ENCODE measurements at places on chromosomes 2 and 18.

GRCh38 chr18:58204776-58205442 is 160.9 kb downstream of the NEDD4L start:
- no peak for DNase-seq

DNA sequence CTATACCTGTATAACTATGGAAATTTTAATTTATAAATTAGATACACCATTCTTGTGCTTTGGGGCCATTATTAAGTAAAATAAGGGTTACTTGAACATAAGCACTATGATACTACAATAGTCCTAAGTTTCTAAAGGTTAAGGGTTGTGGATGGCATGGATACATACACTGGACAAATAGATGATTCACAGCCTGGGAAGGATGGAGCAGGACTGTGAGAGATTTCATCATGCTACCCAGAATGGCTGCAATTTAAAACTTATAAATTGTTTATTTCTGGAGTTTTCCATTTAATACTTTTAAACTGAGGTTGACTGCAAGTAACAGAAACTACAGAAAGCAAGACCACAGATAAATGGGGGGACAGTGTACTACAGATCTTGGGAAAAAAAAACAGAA is 295.8 kb upstream of the ZNF804A start:
- no peak for DNase-seq

- no peak for DNase-seq
Observed at GRCh38 chr2:237073552-237073951, 12.1 kb upstream of the COPS8 start.

DNA sequence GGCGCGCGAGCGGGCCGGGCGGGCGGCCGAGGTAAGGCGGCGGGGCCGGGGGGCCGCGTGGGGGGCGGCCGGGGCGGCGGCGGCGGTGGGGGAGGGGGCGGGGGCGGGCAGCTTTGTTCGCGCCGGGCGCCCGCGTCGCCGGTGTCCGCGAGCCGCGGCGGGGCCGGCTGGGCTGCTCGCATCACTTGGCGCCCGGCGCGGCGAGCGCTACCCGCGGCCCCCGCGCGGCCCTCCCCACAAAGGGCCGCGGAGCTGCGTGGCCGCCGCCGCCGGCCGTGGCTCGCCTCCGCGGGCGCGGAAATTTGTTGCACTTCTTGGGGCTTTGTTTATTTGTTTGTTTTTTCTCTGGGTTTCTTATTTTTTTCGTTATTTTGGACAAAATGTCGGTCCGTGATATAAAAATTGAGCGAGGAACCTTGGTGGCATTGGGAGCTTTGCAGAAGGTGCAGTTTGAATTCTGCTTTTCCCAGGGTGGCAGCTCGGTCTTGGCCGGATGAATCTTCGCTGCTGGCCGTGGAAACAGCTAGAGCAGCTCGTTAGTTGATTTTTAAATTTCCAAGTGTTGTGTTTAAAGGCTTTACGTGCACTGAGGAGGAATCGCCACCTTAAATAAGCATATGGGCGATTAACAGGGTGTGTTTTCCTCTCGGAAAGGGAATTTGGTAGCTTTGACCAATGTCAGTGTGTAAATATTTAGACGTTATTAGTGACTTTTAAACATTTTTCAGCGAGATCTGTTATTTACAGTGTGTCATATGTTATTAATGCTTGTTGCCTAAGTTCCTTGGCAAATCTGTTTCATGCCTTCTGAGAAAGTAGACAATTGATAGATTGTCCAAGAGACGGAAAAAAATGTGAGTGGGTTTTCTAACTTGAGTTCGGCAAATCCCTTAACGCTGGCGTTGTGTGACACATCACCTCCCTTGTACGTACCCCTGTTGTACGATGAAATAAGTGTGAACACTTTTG is 822 bp downstream of the UBE2E3 start:
- DNase-seq: no peak

- no peak for DNase-seq
Observed at GRCh38 chr2:119699016-119699606, 20.1 kb downstream of the TMEM177 start.

DNA sequence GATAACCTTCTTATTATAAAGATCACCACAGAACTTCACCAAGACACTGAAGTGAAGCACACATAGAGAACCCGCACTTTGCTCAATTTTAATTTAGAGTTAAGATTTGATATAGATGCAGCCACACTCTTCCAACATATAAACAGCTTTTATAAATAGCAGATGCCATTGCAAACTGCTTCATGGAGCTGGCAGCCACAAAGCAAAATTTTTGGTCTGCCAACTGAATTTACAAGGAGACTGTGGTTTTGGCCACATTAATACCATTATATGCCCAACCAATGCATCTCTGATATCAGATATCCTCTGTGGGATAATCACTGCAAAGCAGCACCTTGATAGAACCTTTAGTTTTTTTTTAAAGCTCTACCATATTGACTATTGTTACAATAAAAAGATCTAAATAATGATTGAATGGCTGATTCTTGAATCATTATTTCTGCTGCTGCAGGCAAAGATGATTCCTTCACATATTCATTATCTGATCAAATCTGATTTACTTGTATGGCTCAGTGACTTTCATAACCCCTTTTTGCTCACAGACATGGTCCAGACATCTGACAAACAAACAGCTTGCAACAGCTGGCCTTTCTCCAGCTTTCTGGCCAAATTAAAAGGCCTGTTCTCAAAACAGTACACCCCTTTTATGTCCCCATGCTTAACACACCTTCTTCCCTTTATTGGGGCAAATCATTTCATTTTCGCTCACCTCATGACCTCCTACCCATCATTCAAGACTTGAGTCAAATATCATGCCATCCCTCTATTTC is 88.4 kb downstream of the METTL4 start:
- no peak for DNase-seq

DNA sequence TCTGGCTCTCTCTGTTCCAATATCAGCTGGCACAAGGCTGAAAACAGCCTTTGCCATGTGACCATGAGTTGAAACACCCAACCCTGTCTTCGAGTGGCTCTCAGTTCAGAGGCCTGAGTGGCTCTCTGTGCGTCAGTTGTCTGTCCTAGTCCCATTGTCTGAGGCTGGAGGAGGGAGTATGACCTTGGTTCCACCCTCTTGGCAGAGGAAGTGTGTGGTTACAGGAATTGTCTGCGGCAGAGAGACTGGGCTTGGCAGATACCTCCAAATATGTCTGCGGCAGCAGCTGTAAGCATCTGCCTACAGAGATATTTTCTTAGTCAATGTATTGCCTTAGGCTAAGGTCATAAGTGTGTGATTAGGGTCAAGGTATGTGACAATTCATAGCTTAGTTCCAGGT is 32.6 kb downstream of the CNGA3 start:
- DNase-seq: peak; percentile 53

DNA sequence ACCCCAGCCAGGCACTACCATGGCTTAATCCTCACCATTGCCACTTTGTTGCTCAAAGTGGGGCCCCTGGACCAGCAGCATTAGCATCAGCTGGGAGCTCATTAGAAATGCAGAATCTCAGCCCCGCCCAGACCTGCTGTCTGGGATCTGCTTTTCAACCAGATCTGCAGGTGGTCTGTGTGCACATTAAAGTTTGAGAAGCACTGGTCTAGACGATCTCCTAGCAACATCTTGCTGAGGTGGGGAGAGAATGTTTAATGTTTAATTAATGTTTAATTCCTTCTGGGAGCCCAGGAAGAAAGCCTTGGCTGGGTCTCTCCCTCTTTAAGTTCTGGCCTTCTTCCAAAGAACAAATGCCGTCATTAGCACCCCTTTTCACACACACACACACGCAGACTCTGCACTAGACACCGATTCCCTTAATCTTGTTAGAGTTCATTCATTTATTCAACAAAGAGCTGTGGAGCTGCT is 53.7 kb downstream of the EDAR start:
- no peak for DNase-seq

DNA sequence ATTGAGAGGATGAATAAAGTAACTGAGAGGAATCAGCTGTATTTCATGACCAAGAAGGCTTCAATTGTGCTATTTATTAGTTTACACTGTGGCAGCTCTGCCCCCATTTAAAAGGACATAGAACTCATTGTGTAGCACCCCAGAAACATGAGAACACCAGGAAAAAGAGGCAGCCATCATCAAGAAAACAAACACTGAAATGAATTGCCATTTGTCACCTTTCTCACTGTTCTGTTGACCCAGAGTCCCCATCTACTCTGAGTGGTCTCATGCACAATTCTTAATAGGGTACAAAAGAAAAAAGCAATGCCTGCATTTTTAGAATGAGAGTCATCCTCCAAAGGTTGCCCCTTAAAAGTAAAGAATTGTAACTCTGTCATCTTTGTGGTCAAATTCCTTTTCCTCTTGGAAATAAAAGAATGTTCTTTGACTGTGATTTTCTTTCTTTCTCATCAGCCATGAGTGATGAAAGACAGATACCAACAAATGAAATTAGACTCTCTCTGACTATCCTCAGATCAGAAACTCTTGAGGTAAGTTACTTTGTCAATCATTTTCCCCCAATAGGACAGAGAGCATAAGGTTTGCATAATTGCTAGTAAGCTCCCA is 1941.9 kb upstream of the PIK3C3 start:
- no peak for DNase-seq

Data from lower leg skin (tissue), 4 donors.